ENCODE measurements at places on chromosomes 11 and 22.
A peak's percentile ranks its signal among the peaks of the same experiment; 100 is the strongest.

- DNase-seq = no peak
Measured at GRCh38 chr11:100637706-100638105, 49.4 kb upstream of the ARHGAP42 start.

GRCh38 chr11:79708319-79708932 lies 267.6 kb upstream of the TENM4 start:
- no peak for DNase-seq

DNA sequence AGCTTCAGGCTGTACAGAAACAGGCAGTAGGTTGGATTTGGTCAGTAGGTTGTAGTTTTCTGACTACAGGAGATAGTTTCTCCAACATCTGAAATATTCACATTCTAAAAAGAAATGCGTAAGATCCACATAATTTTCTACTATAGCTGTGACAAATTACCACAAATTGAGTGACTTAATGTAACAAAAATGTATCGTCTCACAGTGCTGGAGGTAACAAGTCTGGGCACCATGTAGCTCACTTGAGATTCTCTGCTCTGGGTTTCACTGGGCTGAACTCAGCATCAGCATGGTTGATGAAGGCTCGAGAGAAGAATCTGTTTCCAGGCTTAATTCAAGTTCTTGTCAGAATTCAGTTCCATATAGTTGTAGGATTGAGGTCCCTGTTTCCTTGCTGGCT lies 350.9 kb upstream of the CCDC179 start:
- DNase-seq = no peak

GRCh38 chr22:39457556-39458443 lies 988 bp downstream of the MGAT3 start:
- no peak for DNase-seq

GRCh38 chr22:48893288-48894063 lies 934.2 kb downstream of the BRD1 start:
- no peak for DNase-seq

DNA sequence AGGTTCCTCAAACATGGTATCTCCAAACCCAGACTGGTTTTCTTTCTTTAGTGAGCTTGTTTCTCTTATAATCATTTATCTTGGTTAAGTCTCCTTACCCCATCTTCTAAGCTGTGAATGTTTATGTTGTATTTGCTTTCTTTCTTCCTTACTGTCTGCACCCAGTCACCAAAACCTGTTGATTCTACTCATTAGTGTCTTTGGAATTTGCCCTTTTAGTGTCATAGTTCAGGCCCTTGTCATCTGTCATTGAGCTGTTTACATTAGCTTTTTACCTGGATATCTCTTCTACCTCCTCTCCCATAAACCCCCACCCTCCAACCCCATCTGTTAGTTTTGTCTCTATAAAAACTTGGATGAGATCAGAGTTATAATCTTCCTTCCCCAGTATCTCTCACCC lies 59.9 kb downstream of the AMOTL1 start:
- no peak for DNase-seq

- no peak for DNase-seq
Measured at GRCh38 chr11:70876685-70877084, 375.7 kb downstream of the SHANK2 start.

DNA sequence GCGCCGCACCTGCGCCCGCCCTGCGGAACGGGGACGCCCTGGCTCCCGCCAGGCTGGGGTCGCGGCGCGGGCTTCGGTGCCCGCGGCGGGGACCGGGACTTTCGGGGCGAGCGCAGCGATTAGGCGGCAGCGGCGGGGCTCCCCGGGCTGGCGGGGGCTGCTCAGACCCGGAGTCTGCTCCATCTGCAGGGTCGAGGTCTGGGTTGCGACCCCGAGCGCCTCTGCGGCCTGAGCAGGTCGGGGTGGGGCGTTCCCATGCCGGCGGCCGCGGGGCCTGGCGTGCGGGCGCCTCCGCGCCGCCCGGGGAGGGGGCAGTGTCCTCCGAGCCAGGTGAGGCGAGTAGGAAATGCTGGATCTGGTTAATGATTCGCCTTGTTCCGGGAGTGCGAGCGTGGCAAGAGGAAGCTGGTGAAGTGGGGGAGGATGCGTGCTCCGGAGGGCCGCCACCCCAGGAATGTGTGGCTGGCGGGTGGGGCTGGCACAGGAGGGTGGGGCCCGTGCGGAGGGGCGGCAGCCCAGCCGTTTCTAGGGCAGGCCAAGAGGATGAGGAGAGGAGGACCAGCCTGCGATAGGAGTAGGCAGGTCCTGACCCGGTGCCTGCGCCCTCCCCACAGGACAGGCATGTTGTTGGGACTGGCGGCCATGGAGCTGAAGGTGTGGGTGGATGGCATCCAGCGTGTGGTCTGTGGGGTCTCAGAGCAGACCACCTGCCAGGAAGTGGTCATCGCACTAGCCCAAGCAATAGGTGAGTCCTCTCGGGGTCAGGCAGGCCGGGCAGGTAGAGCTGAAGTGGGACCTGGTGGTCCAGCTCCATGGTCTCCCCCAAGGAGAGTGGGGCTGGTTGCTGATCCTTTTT lies 606 bp downstream of the RASSF7 start:
- no peak for DNase-seq

- DNase-seq = no peak
Measured at GRCh38 chr11:535210-535518, 212 bp downstream of the HRAS start.

- peak; percentile 84 for DNase-seq
Measured at GRCh38 chr11:59556115-59556916, 45.0 kb downstream of the OR4D9 start.

GRCh38 chr11:111981270-111981669 lies 43.9 kb upstream of the DLAT start:
- no peak for DNase-seq

DNA sequence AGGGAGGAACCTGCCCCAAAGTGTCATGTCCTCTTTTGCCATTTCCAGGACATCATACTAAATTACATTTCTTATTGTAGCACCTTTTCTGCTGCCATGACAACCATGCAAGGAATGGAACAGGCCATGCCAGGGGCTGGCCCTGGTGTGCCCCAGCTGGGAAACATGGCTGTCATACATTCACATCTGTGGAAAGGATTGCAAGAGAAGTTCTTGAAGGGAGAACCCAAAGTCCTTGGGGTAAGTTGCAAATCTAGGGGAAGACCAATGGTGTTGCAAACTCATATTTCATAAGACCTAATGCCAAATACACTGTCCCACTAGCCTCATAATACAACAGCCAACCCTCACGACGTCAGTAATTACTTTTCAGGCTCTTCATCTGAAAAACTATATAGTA lies 11.7 kb downstream of the MS4A4A start:
- no peak for DNase-seq

DNA sequence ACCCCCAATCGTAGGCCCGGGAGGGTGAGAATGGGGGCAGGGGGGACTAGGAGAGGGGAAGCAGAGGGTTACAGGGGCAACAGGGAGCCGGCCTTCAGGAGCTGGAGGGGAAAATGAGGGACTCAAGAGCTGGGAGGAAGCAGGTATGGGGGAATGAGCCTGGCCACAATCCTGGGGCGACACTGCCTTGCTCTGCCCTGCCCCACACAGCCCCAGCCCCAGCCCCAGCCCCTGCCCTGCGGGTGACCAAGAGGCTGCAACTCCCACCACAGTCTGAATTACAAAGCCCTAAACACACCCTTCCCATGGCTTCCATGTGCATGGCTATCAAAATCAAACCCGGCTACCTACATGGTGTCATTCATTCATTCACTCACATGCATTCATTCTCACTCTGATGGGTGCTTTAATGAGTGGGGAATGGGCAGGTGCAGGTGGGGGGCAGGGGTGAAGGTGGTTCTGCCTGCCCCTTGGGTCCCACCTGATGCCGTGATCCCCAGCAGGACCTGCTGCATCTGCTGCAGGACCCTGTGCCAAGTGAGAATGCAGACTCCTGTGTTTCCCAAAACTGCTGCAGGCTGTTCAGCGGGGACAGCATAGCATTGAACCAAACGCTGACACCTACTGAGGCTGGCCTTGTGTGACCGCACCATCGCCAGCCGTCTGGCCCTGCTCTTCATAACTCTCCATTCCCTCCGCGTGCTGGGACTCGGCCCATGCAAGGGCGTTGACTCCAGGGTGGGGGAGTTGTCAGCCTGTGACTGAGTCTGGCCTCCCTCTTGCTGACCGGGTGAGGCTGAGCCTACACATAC lies 9.5 kb upstream of the LINC01488 start:
- no peak for DNase-seq

DNA sequence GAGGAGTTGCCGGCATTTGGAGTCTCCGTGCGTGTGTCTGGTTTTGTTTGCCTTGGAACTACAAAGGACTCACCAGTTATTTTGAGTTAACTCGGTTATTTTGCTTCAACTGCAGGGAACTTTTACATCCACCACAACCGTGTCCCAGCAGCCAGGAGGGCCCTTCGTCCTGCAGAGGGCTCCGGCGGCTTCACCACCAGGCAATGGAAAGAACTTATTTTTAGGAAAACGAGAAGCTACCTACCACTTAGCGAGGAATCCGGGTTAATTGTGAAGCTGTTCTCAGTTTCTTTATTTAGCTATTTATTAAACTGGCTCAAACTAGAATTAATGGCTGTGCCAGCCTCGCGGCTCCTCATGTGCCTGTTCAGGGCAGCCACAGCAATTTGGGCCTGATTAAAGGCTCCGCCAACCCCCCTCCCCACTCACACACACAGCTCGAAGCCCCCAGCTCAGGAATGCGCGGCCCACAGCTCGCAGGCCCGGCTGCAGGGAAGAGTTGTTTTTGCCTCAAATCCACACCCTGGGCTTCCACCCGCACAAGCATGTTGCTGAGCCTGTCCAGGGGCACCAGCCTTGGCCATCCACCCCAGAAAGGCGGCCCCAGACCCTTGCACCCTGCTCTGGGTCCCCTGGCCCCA lies 55.9 kb upstream of the FGF3 start:
- no peak for DNase-seq

DNA sequence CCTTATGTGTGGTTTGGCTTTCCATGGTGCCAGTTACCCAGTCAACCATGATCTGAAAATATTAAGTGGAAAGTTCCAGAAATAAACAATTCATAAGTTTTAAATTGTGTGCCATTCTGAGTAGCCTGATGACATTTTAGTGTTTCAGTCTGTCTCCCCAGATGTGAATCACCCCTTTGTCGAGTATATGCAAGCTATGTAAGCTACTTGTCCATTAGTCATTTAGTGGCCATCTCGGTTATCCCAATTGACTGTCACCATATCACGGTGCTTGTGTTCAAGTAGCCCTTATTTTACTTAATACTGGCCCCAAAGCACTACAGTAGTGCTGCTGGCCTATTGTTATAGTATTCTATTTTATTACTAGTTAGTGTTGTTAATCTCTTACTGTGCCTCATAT lies 44.9 kb downstream of the ATG16L2 start:
- DNase-seq = no peak

GRCh38 chr22:23402275-23403151 lies 177.6 kb downstream of the IGLL1 start:
- DNase-seq = peak; percentile 61

DNA sequence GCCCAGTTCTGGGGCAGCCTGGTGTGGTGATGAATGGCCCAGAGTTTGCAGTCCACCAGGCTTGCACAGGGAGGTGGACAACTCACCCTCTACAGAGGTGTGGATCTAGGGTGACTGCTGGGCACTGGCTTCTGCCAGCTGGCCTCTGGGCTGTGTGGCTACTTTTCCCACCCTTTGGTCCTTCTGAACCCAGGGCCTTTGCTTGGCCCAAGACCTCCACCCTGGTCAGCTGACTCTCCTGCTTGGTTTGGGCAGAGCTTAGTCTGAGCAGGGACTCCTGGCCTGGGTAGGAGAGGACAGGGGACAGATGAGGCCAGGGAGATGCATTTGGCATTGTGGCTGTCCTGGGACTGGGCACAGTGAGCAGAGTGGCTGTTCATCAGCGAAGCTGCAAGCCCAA lies 83.0 kb upstream of the SHANK2 start:
- DNase-seq = no peak

DNA sequence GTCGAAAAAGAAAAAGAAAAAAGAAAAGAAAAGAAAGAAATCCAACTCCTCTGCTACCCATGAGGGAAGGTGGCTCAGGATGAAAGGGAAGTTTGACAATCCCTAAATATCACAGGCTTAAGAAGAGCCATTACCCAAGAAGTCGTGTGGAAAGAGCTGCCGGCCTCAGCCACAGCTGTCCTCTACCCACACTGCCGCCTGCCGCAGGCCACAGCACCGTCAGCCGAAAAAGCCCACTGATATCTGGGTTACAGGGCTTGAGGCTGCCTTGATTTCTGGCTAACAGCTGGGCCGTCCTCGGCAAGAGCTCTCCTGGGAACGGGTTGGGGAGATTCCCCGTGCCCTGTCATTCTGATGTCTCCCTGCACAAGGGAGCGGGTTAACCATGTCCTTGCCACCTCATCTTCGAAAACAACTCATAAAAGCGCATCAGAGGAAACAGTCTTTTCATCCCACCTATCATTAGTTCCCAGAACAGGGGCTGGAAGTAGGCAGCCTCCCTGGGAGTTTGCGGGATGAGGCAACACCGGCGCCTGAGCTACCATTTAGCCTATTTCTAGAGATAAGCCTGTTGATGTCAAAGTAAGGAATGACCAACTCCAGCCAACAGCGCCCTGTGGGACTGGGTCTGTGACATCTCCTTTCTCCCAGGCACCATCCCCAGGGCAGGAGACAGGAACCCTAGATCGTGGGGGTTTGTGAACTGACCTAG lies 21.8 kb upstream of the SNX32 start:
- DNase-seq = no peak

GRCh38 chr22:23405366-23405851 lies 174.7 kb downstream of the IGLL1 start:
- DNase-seq = no peak

GRCh38 chr22:20645954-20646353 lies 128.0 kb upstream of the SERPIND1 start:
- DNase-seq = no peak

- no peak for DNase-seq
Measured at GRCh38 chr11:64872790-64873488, 5.5 kb downstream of the EHD1 start.

- no peak for DNase-seq
Measured at GRCh38 chr11:33452836-33453624, 195.8 kb downstream of the HIPK3 start.

- DNase-seq = peak; percentile 10
Measured at GRCh38 chr11:3135481-3136440, 29.3 kb downstream of the OSBPL5 start.

DNA sequence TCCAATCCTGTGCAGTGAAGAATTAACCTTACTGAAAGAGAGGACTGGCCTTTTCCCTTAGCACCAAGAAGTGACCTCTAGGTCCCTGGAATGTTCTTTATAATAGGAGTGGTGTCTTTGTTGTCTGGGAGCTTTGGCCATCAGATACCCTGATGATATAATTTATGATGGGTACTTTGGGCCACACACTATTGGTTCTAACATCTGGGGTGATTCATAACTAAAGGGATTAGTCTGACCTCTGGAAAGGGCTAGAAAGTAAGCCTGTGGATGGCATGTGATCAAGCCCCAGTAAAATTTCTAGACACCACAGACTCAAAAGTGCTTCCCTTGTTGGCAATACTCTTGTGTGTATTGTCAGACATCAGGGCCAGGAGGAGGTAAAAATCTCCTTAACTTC lies 891.2 kb downstream of the KCNA4 start:
- DNase-seq = no peak

GRCh38 chr11:110519796-110520195 lies 90.0 kb downstream of the FDX1 start:
- DNase-seq = no peak

DNA sequence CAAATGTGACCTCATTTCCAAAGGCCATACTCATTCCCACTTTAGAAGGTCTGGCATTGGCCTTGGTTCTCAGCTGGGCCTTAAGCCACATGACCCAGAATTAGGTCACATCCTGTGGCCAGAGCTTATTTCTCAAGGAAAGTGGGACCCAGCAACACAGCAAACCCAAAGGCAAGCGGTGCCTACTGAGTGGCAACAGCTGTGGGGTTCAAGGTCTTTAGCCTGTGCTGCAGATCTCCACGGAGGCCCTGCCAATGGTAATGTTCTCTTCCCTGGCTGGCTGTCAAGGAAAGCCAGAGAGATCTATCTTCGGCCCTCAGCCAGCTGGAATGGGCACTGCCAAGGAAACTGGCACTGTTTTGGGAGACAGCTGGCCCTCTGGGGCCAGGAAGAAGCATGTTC lies 41.5 kb upstream of the TP53I11 start:
- DNase-seq = no peak

All from activated naive CD8-positive, alpha-beta T cell treated with anti-CD3 and anti-CD28 coated beads, Interleukin-2, amount 50 U/mL, for 24 hours (primary cell).